ENCODE measurements at places on chromosomes 2 and 18.

GRCh38 chr2:158766524-158766923 lies 28.6 kb upstream of the DAPL1 start:
- H3K36me3 ChIP-seq: no peaks in the 10 kb centered on the region
- H3K27me3 ChIP-seq: peaks cover 4% of the 10 kb centered on the region
- H3K4me3 ChIP-seq: no peak overlapping the region
- no peak overlapping the region for H3K27ac ChIP-seq
- no peaks in the 10 kb centered on the region for H3K4me1 ChIP-seq
- no peak for DNase-seq

GRCh38 chr2:625415-626333 lies 51.5 kb downstream of the TMEM18 start:
- H3K27me3 ChIP-seq: no peaks in the 10 kb centered on the region
- no peak overlapping the region for H3K4me3 ChIP-seq
- H3K36me3 ChIP-seq: no peaks in the 10 kb centered on the region
- H3K27ac ChIP-seq: no peak overlapping the region
- DNase-seq: no peak

DNA sequence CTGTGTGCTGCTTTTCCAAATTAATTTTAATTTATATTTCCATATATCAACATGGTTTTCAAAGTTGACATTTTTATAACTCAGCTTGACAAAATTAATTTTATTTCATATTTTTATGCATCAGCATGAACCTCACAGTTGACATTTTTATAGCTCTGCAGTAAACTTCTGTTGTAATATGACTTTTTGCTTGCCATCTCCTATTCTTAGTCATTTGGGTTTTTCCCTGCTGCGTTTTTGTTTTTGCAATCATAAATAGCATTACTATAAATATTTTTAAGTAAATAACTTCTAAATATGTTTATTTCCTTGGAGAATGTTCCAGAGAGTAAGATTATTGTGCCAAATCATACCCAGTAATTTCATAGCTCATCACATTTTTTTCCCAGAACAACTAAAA lies 21.0 kb upstream of the L3MBTL4 start:
- DNase-seq: no peak
- H3K27ac ChIP-seq: no peak overlapping the region
- H3K36me3 ChIP-seq: no peaks in the 10 kb centered on the region
- H3K4me1 ChIP-seq: no peaks in the 10 kb centered on the region
- no peak overlapping the region for H3K4me3 ChIP-seq

DNA sequence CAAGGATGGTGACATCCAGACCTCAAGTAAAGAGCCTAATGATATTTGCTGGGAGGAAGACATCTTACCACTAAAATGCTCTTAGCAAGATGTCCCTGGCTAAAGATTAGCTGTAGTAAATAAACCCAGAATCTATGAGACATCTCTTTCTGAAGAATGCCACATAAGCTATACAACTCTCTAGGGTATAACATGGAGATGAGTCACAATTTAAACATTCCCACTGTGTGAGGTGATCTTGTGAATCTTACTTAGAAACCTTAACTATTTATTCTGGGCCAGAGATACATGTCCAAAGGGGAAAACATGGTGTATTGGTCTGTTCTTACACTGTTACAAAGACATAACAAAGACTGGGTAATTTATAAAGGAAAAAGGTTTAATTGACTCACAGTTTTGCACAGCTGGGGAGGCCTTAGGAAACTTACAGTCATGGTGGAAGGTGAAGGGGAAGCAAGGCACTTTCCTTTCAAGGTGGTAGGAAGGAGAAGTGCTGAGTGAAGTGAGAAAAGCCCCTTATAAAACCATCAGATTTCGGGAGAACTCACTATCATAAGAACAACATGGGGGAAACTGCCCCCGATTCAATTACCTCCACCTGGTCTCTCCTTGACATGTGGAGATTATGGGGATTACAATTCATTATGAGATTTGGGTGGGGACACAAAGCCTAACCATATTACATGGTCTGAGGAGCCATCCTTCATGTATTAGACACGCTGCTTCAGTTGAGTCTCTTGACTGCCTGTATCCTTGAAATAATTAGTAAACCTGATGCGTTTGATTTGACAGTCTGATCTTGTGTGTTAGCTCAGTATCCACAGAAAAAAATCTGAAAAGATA lies 17.1 kb downstream of the KRCC1 start:
- H3K4me3 ChIP-seq: no peak overlapping the region
- H3K36me3 ChIP-seq: peaks cover 40% of the 10 kb centered on the region
- no peak for DNase-seq
- H3K4me1 ChIP-seq: peaks cover 3% of the 10 kb centered on the region
- H3K27ac ChIP-seq: no peak overlapping the region

GRCh38 chr2:63741884-63742579 lies 99.7 kb upstream of the UGP2 start:
- no peak for DNase-seq
- H3K27me3 ChIP-seq: peaks cover 10% of the 10 kb centered on the region
- H3K4me1 ChIP-seq: no peaks in the 10 kb centered on the region
- H3K36me3 ChIP-seq: no peaks in the 10 kb centered on the region

GRCh38 chr2:150919901-150920300 lies 341.8 kb downstream of the RBM43 start:
- H3K36me3 ChIP-seq: no peaks in the 10 kb centered on the region
- no peak overlapping the region for H3K27ac ChIP-seq

Data from activated CD4-positive, alpha-beta memory T cell treated with anti-CD3 and anti-CD28 coated beads, Interleukin-2, amount 10 ng/mL, durations not matched to agents 7 days and 5 days (primary cell).